Sigmoid colon (tissue), 7 donors: ENCODE measurements at places on chromosomes 2 and 18. TPM values are rescaled to one million over a fixed set of nuclear protein-coding genes. Genes with fewer than 3 reads are reported as not detected.

DNA sequence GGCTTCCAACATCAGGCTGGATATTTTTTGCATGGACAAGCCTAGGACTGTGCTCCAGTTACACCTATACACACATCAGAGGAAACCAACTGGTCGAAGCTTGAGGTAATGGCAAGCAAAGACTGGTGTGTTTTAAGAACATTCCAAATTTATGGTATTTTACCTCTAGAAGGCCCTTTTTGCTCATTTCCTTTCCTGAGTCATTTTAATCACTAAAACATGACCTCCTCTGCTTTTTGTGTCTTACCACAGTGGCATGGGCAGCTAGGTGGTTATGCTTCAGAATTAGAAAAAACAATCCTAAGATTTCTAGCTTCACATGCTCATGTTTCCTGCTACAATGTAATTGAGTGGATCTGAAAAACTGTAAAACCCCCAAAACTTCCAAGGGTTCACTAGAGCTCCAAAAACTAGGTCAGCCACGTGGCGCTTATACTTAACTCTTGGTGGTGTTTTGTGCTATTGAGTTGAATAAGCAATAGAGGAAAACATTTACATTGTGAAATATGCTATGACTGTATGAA is 30.6 kb upstream of the CHRNA1 start:
- H3K4me3 ChIP-seq = no peak overlapping the region
- no peaks in the 10 kb centered on the region for H3K27me3 ChIP-seq
- H3K4me1 ChIP-seq = no peaks in the 10 kb centered on the region
- H3K36me3 ChIP-seq = peaks cover 4% of the 10 kb centered on the region
- no peak overlapping the region for H3K27ac ChIP-seq

DNA sequence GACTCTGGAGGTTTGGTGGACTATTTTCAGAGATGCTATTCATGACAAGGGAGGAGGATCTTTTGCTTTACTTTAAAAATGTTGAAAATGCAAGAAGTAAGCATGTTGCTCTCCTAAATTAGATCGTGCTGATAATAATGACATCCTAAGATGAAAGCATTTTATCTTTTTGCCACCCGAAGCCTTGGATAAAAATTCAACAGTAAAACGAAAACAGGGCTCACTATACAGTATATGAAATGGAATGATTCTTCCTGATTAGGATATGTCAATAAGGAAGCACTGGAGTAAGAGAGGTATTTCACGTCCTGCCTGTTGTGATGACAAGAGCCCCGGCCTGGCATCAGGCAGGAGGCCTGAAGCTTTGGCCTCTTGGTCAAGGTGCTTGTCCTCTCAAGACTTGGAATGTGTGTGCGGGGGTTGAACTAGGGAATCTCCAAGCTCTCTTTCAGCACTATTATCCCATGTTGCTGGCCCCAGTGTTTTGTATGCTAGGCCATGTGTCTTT is 306.0 kb downstream of the MTX2 start:
- H3K4me3 ChIP-seq = no peak overlapping the region
- no peak overlapping the region for H3K27ac ChIP-seq
- no peak for DNase-seq

ALPI gene
- not detected for total RNA-seq

NCKAP5 gene
- total RNA-seq = 0.82 TPM

GRCh38 chr18:46411867-46412690 is 244.9 kb downstream of the LOXHD1 start:
- no peaks in the 10 kb centered on the region for H3K36me3 ChIP-seq
- peaks cover 41% of the 10 kb centered on the region for H3K4me1 ChIP-seq
- no peaks in the 10 kb centered on the region for H3K27me3 ChIP-seq
- DNase-seq = peak; percentile 84
- H3K27ac ChIP-seq = peak overlapping the region; percentile 77

DNA sequence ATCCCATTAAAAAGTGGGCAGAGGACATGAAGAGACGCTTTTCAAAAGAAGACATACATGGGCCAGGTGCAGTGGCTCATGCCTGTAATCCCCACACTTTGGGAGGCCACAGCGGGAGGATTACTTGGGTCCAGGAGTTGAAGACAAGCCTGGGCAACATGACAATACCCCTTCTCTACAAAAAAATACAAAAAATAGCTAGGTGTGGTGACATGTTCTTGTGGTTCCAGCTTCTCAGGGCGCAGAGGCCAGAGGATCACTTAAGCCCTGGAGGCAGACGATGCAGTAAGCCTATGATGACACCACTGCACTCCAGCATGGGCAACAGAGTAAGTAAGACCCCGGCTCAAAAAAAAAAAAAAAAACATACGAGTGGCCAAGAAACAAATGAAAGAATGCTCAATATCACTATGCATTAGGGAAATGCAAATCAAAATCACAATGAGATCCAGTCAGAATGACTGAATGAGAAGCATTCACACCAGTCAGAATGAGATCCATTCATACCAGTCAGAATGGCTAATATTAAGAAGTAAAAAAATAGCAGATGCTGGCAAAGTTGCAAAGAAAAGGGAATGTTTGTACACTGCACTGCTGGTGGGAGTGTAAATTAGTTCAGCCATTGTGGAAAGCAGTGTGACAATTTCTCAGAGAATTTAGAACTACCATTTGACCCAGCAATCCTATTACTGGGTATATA is 550.2 kb upstream of the SLC39A10 start:
- H3K4me1 ChIP-seq = no peaks in the 10 kb centered on the region
- H3K27me3 ChIP-seq = no peaks in the 10 kb centered on the region
- H3K27ac ChIP-seq = no peak overlapping the region
- H3K4me3 ChIP-seq = no peak overlapping the region
- H3K36me3 ChIP-seq = no peaks in the 10 kb centered on the region

DNA sequence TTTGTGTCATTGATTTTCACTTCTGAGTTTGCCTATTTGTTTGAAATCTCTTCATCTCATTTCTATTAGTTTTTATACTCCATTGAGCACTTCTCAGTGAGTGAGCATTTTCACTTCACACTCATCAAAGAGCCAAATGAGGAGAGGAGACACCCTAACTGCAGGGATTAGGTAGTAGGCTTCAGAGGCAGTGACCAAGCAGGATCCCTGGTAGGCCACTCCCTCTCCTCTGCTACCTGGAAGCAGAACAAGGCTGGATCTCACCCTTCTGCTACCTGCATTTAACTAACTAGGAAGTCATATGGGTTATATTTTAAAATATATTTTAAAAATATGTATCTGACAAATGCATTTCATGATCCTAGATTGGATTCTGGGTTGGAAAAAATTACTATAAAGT is 52.7 kb downstream of the SEMA4F start:
- H3K4me1 ChIP-seq = no peaks in the 10 kb centered on the region
- no peak overlapping the region for H3K4me3 ChIP-seq
- H3K36me3 ChIP-seq = no peaks in the 10 kb centered on the region
- no peaks in the 10 kb centered on the region for H3K27me3 ChIP-seq

GRCh38 chr2:43276962-43277391 is 50.6 kb upstream of the ZFP36L2 start:
- H3K4me3 ChIP-seq = no peak overlapping the region
- H3K27me3 ChIP-seq = no peaks in the 10 kb centered on the region
- DNase-seq = peak; percentile 70
- H3K36me3 ChIP-seq = no peaks in the 10 kb centered on the region
- peaks cover 55% of the 10 kb centered on the region for H3K4me1 ChIP-seq
- peak overlapping the region; percentile 73 for H3K27ac ChIP-seq

IL1RL1 gene
- total RNA-seq = 5.4 TPM

DNA sequence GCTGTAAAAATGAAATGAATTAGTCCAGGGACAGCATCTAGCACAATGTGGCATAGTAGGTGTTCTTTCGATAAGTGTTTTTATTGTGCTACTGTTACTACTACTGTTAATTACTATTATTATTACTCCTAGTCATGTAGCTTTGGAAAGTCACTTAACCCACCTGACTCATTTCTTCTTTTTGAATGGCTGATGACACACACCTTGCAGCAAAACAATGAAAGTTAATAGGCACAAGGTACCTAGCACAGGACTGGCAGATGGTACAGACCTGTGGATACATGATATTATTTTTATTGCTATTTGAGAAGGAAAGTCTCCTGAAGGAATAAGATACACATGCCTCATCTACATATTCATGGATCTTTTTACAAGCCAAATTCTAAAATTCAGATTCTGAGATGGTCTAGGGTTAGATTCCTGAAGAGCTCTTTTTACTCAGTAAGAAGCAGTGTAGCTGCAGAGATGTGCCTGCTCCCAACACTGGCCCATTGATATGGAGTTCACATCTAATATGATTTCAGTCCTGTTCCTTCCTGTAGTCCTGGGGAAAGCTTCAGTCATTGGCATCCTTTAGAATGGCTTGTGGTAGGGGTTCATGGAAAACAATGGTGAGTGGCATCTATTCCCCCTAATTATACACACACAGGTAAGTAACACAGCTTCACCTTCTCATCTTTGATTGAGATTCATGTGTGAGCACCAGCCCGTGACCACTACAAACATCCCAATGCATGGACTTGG is 7.9 kb upstream of the ERMN start:
- H3K27ac ChIP-seq = no peak overlapping the region
- no peaks in the 10 kb centered on the region for H3K4me1 ChIP-seq
- no peak for DNase-seq
- H3K4me3 ChIP-seq = no peak overlapping the region
- H3K27me3 ChIP-seq = no peaks in the 10 kb centered on the region
- no peaks in the 10 kb centered on the region for H3K36me3 ChIP-seq

- no peaks in the 10 kb centered on the region for H3K4me1 ChIP-seq
- H3K27ac ChIP-seq = no peak overlapping the region
- DNase-seq = no peak
- H3K36me3 ChIP-seq = no peaks in the 10 kb centered on the region
Observed at GRCh38 chr2:176656776-176657140, 387.5 kb downstream of the MTX2 start.

GRCh38 chr2:205808486-205809121 is 126.3 kb downstream of the NRP2 start:
- peak overlapping the region; percentile 63 for H3K27ac ChIP-seq
- no peak overlapping the region for H3K4me3 ChIP-seq
- H3K36me3 ChIP-seq = no peaks in the 10 kb centered on the region
- peaks cover 9% of the 10 kb centered on the region for H3K4me1 ChIP-seq
- DNase-seq = peak; percentile 73

ARHGEF4 gene
- 15.8 TPM for total RNA-seq
